A172 (cell line): ENCODE measurements at places on chromosomes 1 and 21. TPM values are rescaled to one million over a fixed set of nuclear protein-coding genes. Genes with fewer than 3 reads are reported as not detected.

Gene S100A7A
- not detected in 2 replicates for total RNA-seq

Gene SH3BGR
- total RNA-seq = 5.8 TPM in 2 replicates

Gene LRRC8B
- 1.4 and 3.9 TPM in 2 replicates for total RNA-seq

Gene SPRR5
- total RNA-seq = not detected in 2 replicates

Gene SLC25A44
- total RNA-seq = 25.2 and 35.8 TPM in 2 replicates

Gene ASCL5
- total RNA-seq = not detected in 2 replicates

Gene RORC
- total RNA-seq = 0.12 and 0.14 TPM in 2 replicates

Gene LAPTM5
- total RNA-seq = 0.12 TPM in 1 of 2 replicates, not detected in the other

Gene COPA
- total RNA-seq = 243 and 261 TPM in 2 replicates

Gene FAAH
- total RNA-seq = not detected in 2 replicates

Gene WARS2
- 8.1 and 10.4 TPM in 2 replicates for total RNA-seq

Gene CHAF1B
- total RNA-seq = 25.9 and 33.9 TPM in 2 replicates

Gene ZNF124
- total RNA-seq = 67.1 and 69.2 TPM in 2 replicates

Gene HCN3
- total RNA-seq = 0.98 and 1.0 TPM in 2 replicates
